Cardiac atrium fibroblast (primary cell): ENCODE measurements at places on chromosomes 4 and X. TPM values are rescaled to one million over a fixed set of nuclear protein-coding genes. Genes with fewer than 3 reads are reported as not detected.

ETDB gene
- total RNA-seq, result not detected in 2 replicates

CT83 gene
- total RNA-seq, result not detected in 2 replicates

NAA11 gene
- not detected in 2 replicates for total RNA-seq

BANK1 gene
- 0.32 and 0.72 TPM in 2 replicates for total RNA-seq

BRS3 gene
- total RNA-seq, result not detected in 2 replicates

DAPP1 gene
- total RNA-seq, result not detected in 2 replicates

TCEAL7 gene
- 1.8 and 4.2 TPM in 2 replicates for total RNA-seq

MAGEA10 gene
- total RNA-seq, result not detected in 2 replicates

PQBP1 gene
- 48.1 and 55.8 TPM in 2 replicates for total RNA-seq

AFF2 gene
- total RNA-seq, result 0.18 and 0.65 TPM in 2 replicates

GAGE12J gene
- not detected in 2 replicates for total RNA-seq

REELD1 gene
- not detected in 2 replicates for total RNA-seq

TRAPPC11 gene
- 17.8 and 21.7 TPM in 2 replicates for total RNA-seq

P2RY4 gene
- not detected in 2 replicates for total RNA-seq

AWAT2 gene
- not detected in 2 replicates for total RNA-seq

ASB12 gene
- total RNA-seq, result not detected in 2 replicates

MAGEE1 gene
- total RNA-seq, result 0.65 and 1.1 TPM in 2 replicates

MAGEA4 gene
- not detected in 2 replicates for total RNA-seq

MSANTD1 gene
- 0.36 TPM in 1 of 2 replicates, not detected in the other for total RNA-seq

IL15 gene
- 2.0 and 3.9 TPM in 2 replicates for total RNA-seq

PDLIM3 gene
- total RNA-seq, result 121 and 137 TPM in 2 replicates

CRMP1 gene
- total RNA-seq, result under 0.01 and 0.72 TPM in 2 replicates

C4orf51 gene
- total RNA-seq, result not detected in 2 replicates

SSX1 gene
- total RNA-seq, result not detected in 2 replicates

SSX2B gene
- total RNA-seq, result not detected in 2 replicates

MAGEB1 gene
- total RNA-seq, result not detected in 2 replicates

TCEAL9 gene
- total RNA-seq, result 137 and 150 TPM in 2 replicates

MPP1 gene
- 25.8 and 26.7 TPM in 2 replicates for total RNA-seq

PDE6B gene
- 0.81 and 14.8 TPM in 2 replicates for total RNA-seq

POLN gene
- 1.1 and 3.7 TPM in 2 replicates for total RNA-seq

BMPR1B gene
- 0.18 and 0.32 TPM in 2 replicates for total RNA-seq

IL21 gene
- not detected in 2 replicates for total RNA-seq

TMEM154 gene
- 1.8 and 7.4 TPM in 2 replicates for total RNA-seq

BBS12 gene
- 2.5 and 3.4 TPM in 2 replicates for total RNA-seq

SRPK3 gene
- total RNA-seq, result 0.72 TPM in 1 of 2 replicates, not detected in the other

MMGT1 gene
- 13.2 and 17.2 TPM in 2 replicates for total RNA-seq

SPANXC gene
- not detected in 2 replicates for total RNA-seq

ARMCX2 gene
- 76.4 and 91.0 TPM in 2 replicates for total RNA-seq

KLB gene
- total RNA-seq, result not detected in 2 replicates

CCDC149 gene
- total RNA-seq, result 5.4 and 5.7 TPM in 2 replicates

DMRTC1 gene
- not detected in 2 replicates for total RNA-seq

FRAS1 gene
- total RNA-seq, result 8.5 and 10.0 TPM in 2 replicates

SLC10A4 gene
- not detected in 2 replicates for total RNA-seq

PABPC1L2B gene
- not detected in 2 replicates for total RNA-seq

CYSLTR1 gene
- total RNA-seq, result not detected in 2 replicates

NPNT gene
- total RNA-seq, result 0.81 TPM in 1 of 2 replicates, not detected in the other

FANCB gene
- 1.8 and 2.1 TPM in 2 replicates for total RNA-seq

CT47B1 gene
- not detected in 2 replicates for total RNA-seq

RS1 gene
- total RNA-seq, result not detected in 2 replicates
